KG1 (cell line): ENCODE measurements at places on chromosomes 13 and 19.

GRCh38 chr13:25372284-25373081, 709 bp downstream of the ATP8A2 start:
- DNase-seq = no peak

- DNase-seq = no peak
Measured at GRCh38 chr13:102812611-102813287, 13.8 kb downstream of the BIVM start.

DNA sequence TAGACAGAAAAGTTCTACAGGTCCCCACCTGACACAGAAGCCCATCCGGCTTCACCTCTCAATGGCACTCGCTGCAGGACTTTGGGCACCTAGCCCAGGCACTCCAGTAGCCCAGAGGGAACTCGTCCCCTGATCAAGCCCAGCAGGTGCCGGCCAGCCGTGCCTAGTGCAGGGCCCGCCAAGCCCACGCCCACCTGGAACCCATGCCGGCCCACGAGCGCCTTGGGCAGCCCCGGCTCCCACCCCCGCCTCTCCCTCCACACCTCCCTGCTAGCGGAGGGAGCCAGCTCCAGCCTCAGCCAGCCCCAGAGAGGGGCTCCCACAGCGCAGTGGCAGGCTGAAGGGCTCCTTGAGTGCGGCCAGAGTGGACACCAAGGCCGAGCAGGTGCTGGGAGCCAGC, 268.8 kb downstream of the SLITRK1 start:
- DNase-seq = no peak

GRCh38 chr13:79527698-79528097, 46.7 kb downstream of the NDFIP2 start:
- DNase-seq = no peak

GRCh38 chr13:99063952-99064351, 86.1 kb upstream of the DOCK9 start:
- no peak for DNase-seq

DNA sequence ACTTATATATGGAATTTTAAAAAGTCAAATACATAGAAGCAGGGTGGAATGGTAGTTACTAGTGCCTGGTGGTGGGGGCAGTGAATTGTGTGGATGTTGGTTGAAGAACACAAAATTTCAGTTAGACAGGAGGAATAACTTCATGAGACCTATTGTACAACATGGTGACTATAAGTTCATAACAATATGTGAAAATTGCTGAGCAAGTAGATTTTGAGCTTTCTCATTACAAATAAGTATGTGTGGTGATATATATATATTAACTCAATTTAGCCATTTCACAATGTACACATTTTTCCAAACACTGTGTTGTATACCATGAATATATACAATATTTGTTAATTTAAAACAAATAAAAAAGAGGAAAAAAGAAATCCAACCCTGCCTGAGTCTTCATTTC, 641.1 kb downstream of the DIAPH3 start:
- no peak for DNase-seq

DNA sequence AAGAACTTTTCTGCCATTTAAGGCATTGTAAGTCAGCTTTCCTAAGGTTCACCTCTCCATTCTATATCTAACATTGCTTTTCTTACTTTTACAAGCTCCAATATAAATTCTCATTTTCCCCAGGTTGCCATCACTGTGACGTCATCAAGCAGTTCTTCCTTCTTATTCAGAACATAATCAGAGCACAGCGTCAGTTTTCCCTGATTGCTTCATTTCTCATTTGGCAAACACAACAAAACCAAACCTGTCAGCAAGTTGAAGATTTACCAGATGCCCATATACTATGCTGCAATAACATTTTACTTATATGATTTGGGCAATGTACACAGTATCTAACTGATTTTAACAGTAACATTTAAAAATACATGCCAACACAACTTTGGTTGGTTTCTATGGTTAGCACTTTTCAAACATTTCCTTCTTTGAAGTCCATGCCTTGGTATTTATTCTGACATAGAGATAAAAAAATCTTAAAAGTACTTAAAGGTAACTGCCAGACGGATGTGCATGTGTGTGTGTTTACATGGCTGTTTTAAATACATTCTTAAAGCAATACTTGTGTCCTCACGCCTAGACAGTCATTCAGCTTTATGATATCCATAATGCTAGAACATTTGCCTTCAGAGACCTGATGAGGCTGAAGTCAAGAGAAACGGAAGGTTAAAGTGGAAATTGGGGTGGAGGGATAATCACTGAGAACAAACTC, 264.0 kb downstream of the KLF12 start:
- DNase-seq = no peak

DNA sequence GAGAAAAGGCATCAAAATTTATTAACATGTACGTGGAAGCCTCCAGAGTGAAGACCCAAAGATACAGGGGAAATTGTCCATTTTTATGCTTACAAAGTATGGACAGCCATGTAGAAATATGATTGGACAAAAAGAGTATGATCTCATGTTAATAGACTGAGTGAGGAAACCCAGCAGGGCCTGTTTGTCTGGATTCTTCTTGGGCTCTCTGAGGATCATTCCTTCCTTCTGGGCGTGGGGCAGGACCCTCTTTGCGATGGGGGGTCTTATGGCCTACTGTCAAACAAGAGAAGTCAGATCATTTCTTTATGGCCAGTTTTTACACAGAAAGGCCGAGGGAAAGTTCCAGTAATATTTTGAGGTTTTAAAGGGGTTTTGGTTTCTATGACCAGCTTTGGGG, 110.8 kb downstream of the ESD start:
- no peak for DNase-seq
